ENCODE measurements at places on chromosomes 11 and 22. TPM values are rescaled to one million over a fixed set of nuclear protein-coding genes. Genes with fewer than 3 reads are reported as not detected.

- H3K4me3 ChIP-seq, result no peak overlapping the region
- DNase-seq, result no peak
- no peaks in the 10 kb centered on the region for H3K27me3 ChIP-seq
Measured at GRCh38 chr11:30697032-30697431, 110.9 kb upstream of the MPPED2 start.

ART5 gene
- not detected for total RNA-seq

- DNase-seq, result no peak
- H3K27ac ChIP-seq, result no peak overlapping the region
- peaks cover 11% of the 10 kb centered on the region for H3K36me3 ChIP-seq
- no peaks in the 10 kb centered on the region for H3K27me3 ChIP-seq
- no peak overlapping the region for H3K4me3 ChIP-seq
Measured at GRCh38 chr11:72421351-72421750, 13.0 kb downstream of the CLPB start.

PHF21B gene
- not detected for total RNA-seq

- H3K36me3 ChIP-seq, result peaks cover 83% of the 10 kb centered on the region
- H3K4me1 ChIP-seq, result peaks cover 100% of the 10 kb centered on the region
- H3K27ac ChIP-seq, result peak overlapping the region; percentile 68
- no peak for DNase-seq
- H3K4me3 ChIP-seq, result peak overlapping the region; percentile 14
- no peaks in the 10 kb centered on the region for H3K27me3 ChIP-seq
Measured at GRCh38 chr22:31284281-31285155, 7.8 kb downstream of the PIK3IP1 start.
